ENCODE measurements at places on chromosomes 6 and 20.

GRCh38 chr6:19805129-19805481, 32.1 kb upstream of the ID4 start:
- DNase-seq: no peak

DNA sequence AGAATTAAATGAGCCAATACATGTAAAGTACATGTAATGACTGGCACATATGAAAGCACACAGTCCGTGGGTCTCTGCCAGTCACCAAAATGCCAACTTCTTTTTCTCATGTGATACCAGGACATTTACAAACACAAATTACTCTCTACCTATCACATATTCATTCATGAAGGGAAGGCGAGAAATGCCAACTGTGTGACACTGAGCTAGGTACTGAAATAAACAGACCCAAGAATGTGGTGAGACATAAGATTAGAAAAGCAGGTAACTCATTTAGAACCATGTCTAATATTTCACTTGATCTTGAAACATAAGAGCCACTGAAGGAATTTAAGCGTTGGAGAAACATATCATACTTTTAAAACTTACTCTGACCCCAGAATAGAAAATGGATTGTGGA, 41.4 kb downstream of the HBS1L start:
- DNase-seq: no peak

GRCh38 chr6:146910611-146911010, 293.6 kb upstream of the STXBP5 start:
- DNase-seq: no peak

GRCh38 chr6:79648328-79648727, 17.2 kb downstream of the SH3BGRL2 start:
- DNase-seq: no peak

DNA sequence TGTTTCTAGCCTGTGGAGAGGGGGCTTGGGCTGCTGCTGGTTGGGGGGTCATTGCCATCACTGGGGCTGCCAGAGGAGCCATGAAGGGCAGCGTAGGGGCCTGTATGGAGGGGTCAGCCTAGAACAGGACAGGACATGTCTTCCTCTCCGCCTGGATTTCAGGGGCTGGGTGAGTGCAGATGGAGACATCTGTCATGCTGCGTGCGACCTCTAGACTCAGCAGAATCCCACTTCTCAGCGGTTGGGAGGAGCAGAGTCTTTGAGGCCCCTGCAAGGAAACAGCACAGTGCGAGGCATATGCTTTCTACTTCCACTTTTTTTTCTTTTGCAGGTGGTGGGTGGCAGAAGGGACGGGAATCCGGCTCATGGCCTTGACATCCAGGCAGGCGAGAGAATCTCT, 67.9 kb downstream of the EZR start:
- DNase-seq: no peak

GRCh38 chr6:159463119-159463829, 229.8 kb downstream of the SOD2 start:
- DNase-seq: no peak

DNA sequence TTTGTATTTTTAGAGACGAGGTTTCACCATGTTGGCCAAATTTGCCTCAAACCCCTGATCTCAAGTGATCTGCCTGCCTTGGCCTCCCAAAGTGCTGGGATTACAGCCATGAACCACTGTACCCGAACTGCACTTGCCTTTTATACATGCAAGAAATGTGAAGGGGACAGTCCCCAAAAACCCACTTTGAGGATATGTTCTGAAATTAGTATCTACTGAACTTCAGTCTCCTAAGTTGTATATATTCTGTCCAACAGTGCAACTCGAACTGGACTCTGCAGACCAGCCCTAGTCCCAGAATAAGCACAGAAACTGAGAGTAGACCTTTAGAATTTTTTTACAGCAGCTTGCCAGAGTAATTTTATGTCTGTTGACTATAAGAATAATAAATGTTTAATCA, 28.5 kb downstream of the BACH2 start:
- DNase-seq: no peak

DNA sequence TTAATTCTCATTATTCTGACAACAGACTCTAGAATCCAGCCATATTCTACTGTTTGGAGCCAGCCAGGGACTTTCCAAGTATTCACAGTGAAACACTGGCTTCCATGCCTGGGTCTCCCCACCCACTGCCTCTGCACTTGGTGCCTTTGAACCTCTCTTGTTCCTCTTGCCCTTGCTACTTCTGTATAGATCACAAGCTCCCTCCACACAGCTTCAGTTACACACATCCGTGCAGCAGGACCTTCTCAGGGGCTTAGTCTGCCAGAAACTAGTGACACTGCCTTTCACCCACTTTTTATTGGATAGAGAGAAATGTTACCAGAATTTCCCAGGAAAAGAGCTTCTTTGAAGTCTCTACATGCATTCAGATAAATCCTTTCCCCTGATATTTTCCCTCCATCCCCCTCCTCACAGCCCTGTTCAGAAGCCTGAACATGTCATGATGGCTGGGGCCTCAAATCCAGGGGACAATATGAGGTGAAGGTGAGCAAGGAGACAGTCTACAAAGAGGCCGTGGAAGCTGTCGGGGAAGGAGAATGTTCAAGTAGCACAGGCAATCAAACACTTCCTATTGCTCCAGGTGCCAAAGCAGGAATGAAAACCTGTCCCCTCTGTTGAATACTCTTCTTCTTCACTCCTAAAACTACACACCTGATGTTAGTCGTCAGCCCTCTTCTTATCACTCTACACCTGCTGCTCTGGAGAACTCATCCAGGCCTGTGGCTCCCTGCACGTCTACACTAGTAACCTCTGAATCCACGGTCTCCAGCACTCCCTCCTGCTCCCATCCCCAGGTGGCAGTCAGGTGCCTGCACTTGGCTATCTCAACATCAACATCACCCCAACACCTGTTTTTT, 20.2 kb upstream of the HLA-DOA start:
- no peak for DNase-seq

GRCh38 chr20:62802026-62802712, 2.5 kb upstream of the OGFR start:
- DNase-seq: no peak

DNA sequence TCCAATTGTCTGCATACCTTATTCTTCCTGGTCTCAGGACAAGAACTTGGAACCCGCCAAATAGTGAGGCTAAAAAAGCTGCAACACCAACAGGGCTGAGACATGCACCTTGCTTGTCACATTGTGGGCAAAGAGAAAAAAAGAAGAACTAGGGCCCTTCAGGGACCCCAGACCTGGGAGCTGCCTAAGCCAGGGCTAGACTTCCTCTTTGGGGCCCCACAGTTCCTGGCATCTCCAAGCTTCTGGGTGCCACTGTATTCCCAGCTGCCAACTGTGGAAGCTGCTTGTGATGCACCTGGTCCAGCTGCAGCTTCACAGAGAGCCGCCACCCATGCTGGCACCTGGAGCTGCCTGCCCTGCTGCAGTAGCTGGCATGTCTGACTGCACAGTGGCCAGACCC, 370.6 kb downstream of the CD83 start:
- no peak for DNase-seq

- DNase-seq: no peak
Measured at GRCh38 chr6:132751828-132752227, 5.9 kb downstream of the VNN2 start.

DNA sequence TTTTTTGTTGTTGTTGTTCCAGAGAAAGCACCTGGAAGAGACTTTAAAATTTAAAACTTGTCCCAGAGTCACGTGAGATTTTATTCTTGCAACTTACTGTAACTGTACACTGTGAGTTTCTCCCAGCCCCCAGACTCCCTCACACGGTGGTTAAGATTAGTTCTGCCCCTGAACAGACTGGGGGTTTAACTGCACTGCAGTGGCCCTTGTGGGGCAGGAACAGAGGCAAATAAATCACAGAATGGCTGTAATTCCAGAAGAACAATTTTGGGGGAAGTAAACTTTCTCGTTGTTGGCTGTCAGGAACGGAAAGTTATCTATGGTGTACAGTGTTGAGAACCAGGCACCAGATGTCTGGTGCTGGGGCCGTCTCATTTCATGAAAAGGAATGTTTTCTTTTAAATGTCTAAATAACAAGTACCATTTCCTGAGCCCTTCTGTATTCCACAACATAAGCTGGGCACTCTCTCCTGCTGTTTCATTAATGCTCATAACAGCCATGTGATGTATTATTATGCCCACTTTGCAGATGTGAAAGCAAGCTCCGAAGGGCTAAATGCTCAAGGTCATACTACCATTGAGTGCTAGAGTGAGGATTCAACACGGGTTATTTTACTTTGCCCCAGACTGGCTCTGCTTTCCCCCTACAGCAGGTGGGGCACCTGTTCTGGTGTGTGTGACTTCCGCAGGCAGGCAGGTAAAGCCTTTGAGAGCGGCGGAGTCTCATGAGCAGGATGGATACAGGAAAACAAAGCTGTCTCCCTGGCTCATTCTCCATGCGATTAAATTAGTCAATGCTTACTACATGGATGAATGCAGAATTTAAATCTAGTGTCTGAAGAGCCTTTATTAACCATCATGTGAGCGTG, 30.5 kb downstream of the CNKSR3 start:
- DNase-seq: no peak

- DNase-seq: no peak
Measured at GRCh38 chr6:72740135-72740534, 118.3 kb downstream of the KCNQ5 start.

GRCh38 chr6:66230591-66230990, 523.6 kb upstream of the EYS start:
- DNase-seq: no peak

DNA sequence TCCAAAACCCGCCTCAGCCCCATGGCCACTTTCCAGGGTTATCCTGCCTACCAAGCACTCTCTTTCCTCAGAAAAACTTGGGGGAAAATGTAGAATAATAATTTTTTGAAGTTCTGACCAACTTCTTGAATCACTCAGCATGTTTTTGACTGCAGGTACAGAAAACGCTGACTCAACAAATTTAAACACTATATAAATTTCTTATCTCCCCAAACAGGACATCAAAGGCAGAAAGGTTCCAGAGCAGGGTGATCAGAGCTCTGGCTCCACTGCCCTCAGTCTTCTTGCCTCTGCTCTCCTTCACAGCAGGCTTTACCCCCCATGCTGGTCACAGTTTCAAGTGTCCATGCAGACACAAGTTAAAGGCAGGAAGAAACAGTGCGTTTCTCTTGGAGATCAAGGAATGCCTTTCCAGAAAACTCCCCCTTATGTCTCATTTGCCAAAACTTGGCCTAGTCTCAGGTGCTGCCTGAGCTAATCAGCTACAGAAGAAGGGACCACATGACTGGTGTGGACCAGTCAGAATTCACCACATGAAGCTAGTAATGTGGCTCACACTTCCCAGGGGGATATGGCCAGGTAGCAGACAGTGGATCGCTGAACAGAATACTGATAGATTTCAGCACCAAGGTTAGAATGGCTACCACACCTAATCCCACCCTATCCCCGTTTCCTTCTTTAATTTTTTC, 24.4 kb upstream of the SLC17A3 start:
- DNase-seq: no peak

DNA sequence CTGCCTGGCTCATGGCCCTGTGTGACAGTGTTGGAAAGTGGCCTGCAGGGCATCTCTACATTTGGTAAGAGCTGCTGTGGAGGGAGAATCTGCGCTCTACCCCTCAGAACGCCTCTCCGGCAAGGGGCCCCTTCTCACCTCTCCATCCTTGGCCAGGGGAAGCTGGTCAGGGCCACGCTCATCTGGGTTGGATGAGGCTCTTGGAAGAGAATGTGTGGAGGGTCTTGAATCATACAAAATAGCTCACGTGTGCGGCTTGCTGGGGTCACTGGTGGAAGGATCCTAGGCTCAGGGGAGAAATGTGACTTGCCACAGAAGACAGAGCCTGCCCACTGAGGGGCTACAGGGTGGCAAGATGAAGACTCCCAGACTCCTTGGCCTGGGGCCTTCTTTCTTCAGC, 105.0 kb downstream of the SCML4 start:
- DNase-seq: no peak

GRCh38 chr6:56345376-56345995, 98.1 kb upstream of the COL21A1 start:
- DNase-seq: no peak

- DNase-seq: no peak
Measured at GRCh38 chr6:125808060-125808459, 17.3 kb downstream of the NCOA7 start.

DNA sequence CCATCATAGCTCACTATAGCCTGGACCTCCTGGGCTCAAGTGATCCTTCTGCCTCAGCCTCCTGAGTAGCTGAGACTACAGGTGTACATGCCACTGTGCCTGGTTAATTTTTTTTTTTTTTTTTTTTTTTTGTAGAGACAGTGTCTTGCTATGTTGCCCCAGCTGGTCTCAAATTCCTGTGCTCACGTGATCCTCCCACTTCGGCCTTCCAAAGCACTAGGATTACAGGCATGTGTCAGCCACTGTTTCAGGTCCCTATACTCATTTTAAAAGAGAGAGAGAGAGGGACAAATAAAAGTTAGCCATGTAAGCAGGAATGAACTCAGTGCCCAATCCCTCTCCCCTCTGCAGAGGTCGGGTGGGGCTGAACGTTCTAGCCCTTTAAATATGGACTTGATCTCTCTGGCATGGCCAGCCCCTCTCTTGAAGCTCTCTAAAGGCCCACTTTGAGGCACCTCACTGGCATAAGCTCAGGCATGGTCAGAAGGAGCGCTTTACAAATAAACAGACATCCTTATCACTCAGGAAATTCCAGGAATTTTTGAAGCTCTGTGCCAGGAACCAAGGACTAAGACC, 9.0 kb upstream of the SERPINB1 start:
- DNase-seq: no peak

DNA sequence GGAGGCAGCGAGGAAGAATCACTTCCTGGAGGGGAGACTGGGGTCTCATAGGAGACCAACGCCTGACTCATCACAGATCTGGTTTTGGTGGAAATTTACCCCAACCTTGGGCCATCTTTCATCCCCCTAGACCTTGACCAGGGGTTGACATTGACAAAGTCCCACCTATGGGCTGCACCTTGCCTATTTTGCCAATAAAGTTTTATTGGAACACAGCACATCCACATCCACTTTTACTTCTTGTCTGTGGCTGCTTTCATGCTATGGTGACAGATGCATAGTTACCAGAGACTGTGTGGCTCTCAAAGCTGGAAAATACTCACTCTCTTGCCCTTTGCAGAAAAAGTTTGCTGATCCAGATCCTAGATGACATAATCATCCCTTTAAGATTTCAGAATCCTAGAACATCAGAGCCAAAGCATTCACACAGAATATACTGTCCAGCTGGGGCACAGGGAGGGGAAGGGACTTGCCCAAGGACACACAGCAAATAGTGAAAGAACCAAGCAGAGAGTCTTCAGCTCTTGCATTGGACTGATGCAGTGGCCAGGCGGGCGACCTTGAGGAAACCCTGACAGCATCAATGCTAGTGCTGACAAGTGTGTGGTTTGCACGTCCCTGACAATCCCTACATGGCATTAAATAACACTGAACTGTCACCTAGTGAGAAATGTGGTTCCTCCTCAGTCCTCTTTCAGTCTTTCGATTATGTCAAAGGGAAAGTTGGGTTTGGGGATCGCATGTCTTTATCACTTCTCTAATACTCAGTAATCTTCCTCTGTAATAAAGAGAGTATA, 41.2 kb downstream of the CD40 start:
- DNase-seq: no peak
